ENCODE measurements at places on chromosomes 6 and 20.

GRCh38 chr20:62595491-62595890 is 46.8 kb upstream of the SLCO4A1 start:
- DNase-seq: peak; percentile 89

- no peak for DNase-seq
Measured at GRCh38 chr6:143099647-143100046, 39.0 kb downstream of the AIG1 start.

- DNase-seq: peak; percentile 86
Measured at GRCh38 chr20:50980071-50980681, 21.6 kb downstream of the MOCS3 start.

DNA sequence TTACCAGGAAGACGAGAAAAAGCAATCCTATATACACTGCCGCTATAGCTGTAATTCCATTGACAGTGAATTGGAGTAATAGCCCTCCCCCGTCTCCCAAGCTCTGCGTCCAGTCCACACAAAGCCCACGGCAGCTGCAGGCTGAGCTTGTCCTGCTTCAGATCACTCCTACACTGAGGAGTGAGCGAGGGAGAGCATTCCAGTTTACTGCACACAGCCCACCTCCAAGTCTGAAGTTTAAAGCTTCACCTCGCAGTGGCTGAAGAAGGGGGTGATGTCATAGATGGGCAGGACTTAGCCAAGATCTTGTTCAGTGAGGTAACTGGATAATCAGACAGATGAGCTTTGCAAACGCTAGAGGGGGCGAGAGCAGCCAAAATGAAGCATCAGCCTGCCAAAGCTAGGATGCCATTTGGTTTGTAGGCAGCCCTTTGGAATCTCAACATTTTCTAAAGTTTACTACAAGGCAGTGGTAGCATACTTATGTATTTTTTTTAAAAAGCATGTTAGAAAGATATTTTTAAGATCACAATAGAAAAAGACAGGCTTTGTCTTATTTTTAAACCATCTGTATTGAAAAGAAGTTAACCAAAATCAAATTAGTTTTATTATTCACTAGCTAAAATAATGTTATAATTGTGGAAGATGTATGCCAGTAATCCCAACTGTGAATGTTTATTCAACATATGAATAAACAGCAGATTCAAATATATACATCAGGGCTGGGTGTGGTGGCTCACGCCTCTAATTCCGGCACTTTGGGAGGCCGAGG is at the start of gene FLRT3:
Gene FLRT3, minus strand, starts transcription at position 213 of the 772 bp plus-strand sequence. CDS start 10,106 bp downstream, outside the sequence.
- peak; percentile 60 for DNase-seq

DNA sequence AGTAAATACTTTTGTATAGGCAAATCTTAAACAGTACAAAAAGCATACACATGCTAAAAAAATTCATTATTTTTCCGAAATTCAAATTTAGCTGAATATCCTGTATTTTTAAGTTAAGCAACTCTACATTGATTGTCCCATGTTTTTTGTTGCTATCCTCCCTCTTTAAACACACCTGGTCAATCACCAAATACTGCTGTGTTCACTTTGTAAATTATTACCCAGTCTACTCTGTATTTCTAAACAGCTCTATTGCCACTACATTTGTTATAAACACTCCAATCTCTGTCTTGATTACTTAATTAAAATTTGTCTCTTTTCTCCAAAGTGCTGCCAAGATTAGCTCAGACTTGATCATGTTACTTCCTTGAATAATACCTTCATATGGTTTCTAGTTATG is 466.5 kb upstream of the GJE1 start:
- no peak for DNase-seq

Data from AG08396 (cell line).